Right cardiac atrium (tissue), 5 donors: ENCODE measurements at places on chromosomes 13 and 19. TPM values are rescaled to one million over a fixed set of nuclear protein-coding genes. Genes with fewer than 3 reads are reported as not detected.

The CYP2A6 gene
- polyA plus RNA-seq = not detected

- no peak for DNase-seq
Observed at GRCh38 chr13:26697069-26697955, 63.3 kb downstream of the GPR12 start.

- DNase-seq = no peak
Observed at GRCh38 chr13:47326061-47326460, 429.2 kb upstream of the HTR2A start.

DNA sequence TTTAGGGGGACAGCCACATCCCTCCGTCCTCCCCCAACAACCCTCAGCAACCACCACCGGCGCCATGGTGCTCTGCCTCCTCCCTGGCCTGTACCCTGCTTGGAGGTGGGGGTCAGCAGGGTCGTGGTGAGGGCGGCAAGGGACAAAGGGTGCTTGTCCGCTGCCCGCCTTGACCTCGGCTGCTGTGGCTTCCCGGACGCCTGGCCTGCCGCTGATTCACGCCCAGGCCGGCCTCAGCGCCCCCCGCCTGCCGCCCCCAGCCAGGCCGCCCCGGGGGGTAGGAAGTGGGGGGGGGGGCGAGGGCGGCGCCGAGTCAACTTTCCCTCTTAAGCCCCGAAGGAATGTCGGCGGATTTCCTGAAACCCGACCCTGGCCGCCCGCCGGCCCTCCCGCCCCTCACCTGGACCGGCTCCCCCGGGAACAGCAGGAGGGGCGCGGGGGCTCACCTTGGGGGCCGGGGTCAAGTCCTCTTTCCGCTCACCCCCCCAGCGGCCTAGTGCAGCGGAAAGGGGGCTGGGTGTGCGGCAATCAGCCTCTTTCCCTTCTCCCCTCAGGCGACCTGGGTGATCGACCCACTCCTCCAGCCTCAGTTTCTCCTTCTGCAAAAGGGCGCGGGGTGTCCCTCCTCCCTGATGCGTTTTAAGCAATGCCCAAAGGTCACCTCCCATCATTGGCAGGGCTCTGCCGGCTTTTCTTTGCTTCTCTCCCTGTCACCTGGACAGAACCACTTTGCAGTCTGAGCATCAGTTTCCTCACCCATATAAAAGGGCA, 1.9 kb upstream of the TMEM59L start:
- DNase-seq = no peak
